Peyer's patch (tissue), 4 donors: ENCODE measurements at places on chromosomes 5 and 9. TPM values are rescaled to one million over a fixed set of nuclear protein-coding genes. Genes with fewer than 3 reads are reported as not detected.

Gene IL3
- not detected for total RNA-seq

Gene ADAMTSL1
- 26.4 TPM for total RNA-seq

Gene PURA
- 22.3 TPM for total RNA-seq

Gene PPP2R2B
- 1.2 TPM for total RNA-seq

Gene ALDH1A1
- 561 TPM for total RNA-seq

Gene SLC4A9
- total RNA-seq: 2.5 TPM

Gene SLC6A19
- 500 TPM for total RNA-seq

Gene ANGPTL2
- 11.1 TPM for total RNA-seq
